ENCODE measurements at places on chromosomes 7 and 10.

DNA sequence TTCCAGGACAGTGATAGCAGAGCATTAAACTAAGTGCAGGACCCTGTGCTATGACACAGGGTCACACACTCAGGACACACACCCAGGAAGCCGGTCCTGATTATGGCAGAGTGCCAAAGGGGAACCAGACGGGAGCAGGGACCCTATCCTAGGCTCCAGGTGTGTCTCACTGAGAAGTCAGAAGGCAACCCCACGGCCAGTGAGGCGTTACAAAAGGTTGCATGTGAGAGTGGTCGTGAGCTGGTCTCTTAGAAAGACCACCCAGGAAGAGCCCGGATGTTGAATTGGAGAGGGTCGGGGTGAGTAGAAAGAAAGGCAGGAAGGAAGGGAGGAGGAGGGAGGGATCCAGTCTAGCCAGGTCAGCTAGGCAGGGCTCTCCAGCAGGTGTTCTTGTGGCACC lies 31.0 kb downstream of the FRMPD2 start:
- DNase-seq, result no peak

- DNase-seq, result no peak
These were observed 51.7 kb downstream of the SMURF1 start for GRCh38 chr7:99092064-99092720.

GRCh38 chr10:114703377-114704107 lies 45.5 kb upstream of the ABLIM1 start:
- peak; percentile 12 for DNase-seq

GRCh38 chr10:115856580-115856979 lies 416.4 kb downstream of the GFRA1 start:
- no peak for DNase-seq

DNA sequence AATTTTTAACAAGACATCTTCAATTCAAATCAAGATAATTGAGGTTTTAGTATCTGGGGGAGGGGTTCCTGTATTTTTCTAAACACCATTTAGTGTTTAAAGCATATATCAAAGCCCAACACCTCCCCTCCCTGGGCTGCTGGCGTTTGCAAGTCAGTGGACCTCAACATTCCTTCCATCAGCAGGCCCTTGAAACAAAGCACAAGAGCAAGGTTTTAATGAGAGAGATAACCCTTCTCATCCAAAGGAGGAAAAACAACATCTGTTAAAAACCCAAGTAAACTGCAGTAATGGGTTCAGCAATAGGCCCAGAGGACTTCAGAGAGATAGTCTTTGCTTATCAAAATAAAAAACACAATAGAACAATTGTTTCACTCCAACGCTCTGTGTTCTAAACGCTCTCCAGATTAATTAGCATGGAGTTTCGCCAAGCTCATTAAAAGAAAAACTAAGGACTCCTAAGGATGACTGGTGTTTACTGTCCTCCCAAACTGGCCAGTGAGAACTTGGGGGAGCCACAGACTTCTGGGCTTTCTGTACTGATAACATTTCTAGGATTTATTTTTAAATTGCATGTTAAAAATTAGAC lies 2.5 kb downstream of the JCAD start:
- no peak for DNase-seq

- DNase-seq, result peak; percentile 18
These were observed at the start of gene SERPINE1 for GRCh38 chr7:101126651-101127459. TSS of gene SERPINE1 (plus strand) at chr7:101127104. CDS start at chr7:101128394, 1,290 bp downstream.

DNA sequence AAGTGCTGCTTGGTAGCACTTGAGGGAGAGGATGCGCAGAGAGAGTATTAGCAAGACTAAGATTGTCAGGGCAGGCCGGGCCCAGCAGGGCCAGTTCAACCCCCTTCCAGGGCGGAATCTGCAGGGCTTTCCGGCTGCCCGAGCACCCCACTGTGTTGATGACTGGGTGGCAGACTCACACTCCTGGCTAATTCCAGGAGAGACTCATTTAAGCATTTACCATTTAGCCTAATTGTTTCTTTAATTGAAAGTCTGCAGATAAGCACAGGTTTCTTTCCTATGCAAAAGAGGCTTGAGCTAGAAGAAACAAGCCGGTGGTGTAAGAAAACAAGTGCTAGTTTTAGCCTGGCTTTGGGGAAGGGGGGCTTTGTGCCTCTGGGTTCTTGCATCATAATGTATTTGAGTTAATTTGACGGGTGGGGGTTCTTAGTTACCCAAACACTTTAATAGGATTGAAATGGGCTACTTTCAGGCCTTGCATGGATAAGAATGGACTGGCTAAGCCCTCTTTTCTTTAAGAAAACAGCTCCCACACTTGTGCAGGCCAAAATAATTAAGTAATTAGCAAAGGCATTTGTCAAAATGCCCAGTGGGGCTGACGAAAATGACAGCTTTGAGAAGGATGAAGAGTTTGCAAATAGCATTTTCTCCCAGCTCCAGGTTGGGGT lies 201.3 kb downstream of the MYOF start:
- no peak for DNase-seq

GRCh38 chr7:134083766-134084487 lies 43.2 kb upstream of the LRGUK start:
- no peak for DNase-seq

GRCh38 chr10:73044378-73045285 lies 52.0 kb downstream of the P4HA1 start:
- no peak for DNase-seq

GRCh38 chr7:35576031-35576573 lies 118.8 kb downstream of the HERPUD2 start:
- DNase-seq, result no peak

DNA sequence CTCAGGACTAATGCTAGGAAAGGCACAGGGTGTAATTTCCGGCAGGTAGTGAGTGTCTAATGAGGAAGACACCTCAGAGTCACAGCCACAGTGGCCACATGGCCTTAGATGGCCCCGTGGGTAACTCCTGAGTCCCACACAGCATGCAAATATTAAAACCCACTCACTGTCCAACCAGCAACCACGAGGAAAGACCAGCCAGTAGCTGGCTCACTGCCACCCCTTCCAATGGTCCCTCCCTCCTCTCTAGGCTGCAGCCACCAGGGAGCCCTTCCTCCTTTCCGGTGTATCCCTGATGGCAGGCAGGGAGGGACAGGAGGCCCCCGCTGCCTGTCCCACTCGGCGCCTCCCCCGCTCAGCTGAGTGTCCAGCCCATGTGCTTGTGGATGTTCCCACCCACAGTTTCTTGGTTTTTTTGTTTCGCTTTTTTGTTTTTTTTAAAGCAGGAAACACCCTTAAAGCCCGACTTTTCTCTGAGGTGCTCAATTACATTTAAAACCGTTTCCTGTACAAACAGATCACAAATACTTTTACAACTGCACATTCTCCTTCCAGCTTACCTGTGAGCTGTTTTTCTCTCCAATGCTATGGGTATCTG lies 9.2 kb downstream of the BNIP3 start:
- no peak for DNase-seq

- DNase-seq, result no peak
These were observed at the start of gene PPP1R3A for GRCh38 chr7:113918946-113919345. TSS of gene PPP1R3A (minus strand) at chr7:113919009. CDS start at chr7:113918996, 13 bp downstream.

- no peak for DNase-seq
These were observed 8.3 kb downstream of the BRAT1 start for GRCh38 chr7:2546776-2547586.

DNA sequence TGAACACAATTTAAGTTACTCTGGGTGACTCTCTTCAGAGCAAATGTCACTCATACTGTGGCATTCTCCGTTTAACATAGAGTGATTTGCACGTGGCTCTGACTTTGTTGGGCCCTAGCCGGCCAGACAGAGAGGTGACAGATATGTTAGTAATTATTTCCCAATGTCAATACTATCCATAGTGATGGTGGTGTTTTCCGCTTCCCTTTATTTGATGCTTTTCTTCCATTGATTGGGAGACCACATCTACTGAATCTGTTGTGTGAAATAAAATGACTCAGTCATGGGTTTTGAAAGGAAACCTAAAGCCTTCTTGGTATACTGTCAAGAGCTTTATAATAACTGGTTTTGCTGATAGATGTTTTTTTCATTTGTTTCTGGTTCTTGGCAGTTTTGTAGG lies 7.4 kb downstream of the AVL9 start:
- no peak for DNase-seq

DNA sequence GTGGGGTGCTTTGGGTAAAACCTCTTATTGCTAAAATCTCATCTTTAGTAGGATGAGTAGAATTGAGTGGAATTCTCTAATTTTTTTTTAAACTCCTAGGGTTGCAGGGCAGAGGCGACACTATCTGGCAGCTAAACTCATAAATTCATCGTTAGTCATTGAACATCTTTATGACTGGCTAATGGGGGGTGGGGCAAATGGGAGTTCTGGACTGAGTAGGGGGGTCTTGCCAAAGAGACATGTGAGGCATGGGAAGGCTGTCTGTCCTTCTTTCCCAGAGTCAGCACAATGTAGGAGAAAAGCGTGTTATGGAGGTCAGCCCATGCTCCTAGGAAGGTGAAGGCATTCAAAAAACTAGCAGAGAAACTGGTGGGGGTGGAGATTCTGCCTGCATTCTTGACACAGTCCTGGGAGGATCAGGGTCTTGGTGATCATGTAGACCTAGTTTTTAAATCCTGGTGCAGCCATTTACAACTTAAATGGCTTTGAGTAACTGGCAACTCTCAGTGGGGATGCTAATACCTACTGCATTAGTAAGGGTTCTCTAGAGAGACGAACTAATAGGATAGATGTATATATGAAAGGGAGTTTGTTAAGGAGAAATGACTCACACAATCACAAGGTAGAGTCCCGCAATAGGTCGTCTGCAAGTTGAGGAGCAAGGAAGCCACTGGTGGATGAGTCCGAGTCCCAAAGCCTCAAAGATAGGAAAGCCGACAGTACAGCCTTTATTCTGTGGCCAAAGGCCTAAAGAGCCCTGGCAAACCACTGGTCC lies 47.7 kb downstream of the EMX2 start:
- DNase-seq, result no peak

GRCh38 chr7:98000356-98000755 lies 10.4 kb upstream of the OCM2 start:
- DNase-seq, result no peak

DNA sequence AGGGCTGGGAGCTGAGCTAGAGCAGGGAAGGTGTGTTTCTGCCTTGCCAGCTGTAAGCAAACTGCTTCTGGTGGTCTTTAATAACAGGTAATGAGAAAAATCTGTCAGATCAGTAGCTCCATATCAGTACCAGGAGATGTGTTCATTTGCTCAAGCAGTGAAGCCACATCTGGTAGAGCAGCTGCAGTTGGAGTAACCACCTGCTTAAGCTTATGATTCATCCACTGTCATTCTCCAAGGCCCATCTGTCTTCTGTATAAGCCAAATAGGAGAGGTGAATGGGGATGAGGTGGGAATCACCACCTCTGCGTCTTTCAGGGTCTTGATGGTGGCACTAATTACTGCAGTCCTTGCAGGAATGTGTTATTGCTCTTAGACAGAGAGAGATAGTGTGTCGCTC lies 18.4 kb upstream of the COBL start:
- no peak for DNase-seq

Measured in AML-193 (cell line).